ENCODE measurements at places on chromosomes 4 and X.
A peak's percentile ranks its signal among the peaks of the same experiment; 100 is the strongest.

DNA sequence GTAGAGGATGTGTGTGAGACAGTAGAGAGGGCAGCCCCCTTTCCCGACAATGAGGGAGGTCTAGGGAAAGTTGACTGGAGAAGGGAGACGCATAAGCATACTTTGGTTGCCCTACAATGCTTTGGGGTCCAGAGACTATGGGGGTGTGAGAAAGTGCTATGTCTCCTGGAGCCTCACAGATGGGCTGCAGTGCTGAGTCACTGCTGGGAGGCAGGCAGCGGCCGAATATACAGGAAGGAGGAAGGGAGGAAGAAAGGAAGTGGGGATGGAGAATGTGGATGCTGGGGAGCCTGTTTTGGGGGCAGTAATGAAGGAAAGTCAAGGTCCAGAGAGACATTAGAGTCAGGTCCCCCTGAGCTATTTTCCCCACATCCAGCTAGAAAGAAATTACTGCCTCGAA is 12.7 kb downstream of the DRP2 start:
- H3K4me1 ChIP-seq = no peaks in the 10 kb centered on the region
- H3K4me3 ChIP-seq = no peak overlapping the region
- H3K27ac ChIP-seq = no peak overlapping the region
- no peak for DNase-seq
- H3K27me3 ChIP-seq = no peaks in the 10 kb centered on the region

- peaks cover 39% of the 10 kb centered on the region for H3K36me3 ChIP-seq
- no peaks in the 10 kb centered on the region for H3K27me3 ChIP-seq
- no peak overlapping the region for H3K4me3 ChIP-seq
- no peak overlapping the region for H3K27ac ChIP-seq
Observed at GRCh38 chr4:7871356-7871755, 68.3 kb downstream of the AFAP1 start.

DNA sequence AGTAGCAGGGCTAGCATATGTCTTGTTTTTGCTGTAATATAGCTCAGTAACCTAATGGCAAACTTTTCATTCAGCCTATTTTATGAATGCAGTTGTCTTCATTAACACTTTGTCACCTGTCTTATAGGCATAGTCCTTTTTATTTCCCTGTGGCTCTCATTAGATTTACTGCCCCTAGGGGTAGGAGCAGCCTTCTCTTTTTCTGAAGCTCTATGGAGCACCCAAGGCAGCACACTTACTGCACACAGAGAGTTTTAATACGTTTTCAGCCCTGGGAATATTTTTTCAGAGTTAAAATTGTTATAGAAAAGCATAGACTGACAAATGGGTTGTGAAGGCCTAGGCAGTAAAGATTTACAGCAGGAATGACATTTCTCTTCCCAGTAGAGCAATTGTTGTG is 406.8 kb downstream of the TMA16 start:
- no peaks in the 10 kb centered on the region for H3K36me3 ChIP-seq
- no peak overlapping the region for H3K27ac ChIP-seq
- H3K4me3 ChIP-seq = no peak overlapping the region
- H3K4me1 ChIP-seq = no peaks in the 10 kb centered on the region
- no peak for DNase-seq

DNA sequence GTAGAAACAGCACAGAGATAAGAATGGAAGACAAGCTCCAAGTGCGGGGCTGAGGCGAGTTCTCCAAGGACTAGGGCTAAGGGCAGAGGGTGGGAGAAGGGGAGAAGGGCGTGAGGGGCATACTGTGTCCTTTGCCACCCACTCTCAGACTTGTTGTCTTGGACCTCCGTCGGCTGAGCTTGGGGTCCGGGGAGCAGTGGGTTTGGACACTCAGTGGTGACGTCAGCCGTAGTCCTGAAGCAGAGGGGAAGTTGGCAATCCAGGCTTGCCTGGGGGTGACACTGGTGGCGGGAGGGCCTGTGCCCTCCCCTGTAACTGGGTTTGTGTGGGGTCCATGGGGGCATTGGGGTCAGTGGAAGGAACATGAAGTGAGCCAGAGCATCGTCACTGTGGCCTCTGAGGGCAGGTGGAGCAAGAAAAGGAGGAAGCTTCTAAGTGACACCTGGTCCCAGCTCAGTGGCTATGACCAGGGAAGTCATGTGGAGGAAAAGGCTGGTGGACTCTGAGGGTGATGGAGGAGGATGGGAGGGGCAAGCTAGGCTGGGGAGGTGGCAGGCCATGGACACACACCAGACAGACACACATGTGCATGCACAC is 17.6 kb downstream of the CD99 start:
- H3K27me3 ChIP-seq = no peaks in the 10 kb centered on the region
- no peak overlapping the region for H3K4me3 ChIP-seq
- DNase-seq = no peak
- H3K36me3 ChIP-seq = peaks cover 31% of the 10 kb centered on the region
- H3K4me1 ChIP-seq = peaks cover 9% of the 10 kb centered on the region

GRCh38 chr4:98648602-98649001 is 9.8 kb downstream of the TSPAN5 start:
- H3K27ac ChIP-seq = no peak overlapping the region
- no peaks in the 10 kb centered on the region for H3K4me1 ChIP-seq
- no peak overlapping the region for H3K4me3 ChIP-seq
- no peak for DNase-seq
- no peaks in the 10 kb centered on the region for H3K27me3 ChIP-seq
- no peaks in the 10 kb centered on the region for H3K36me3 ChIP-seq

GRCh38 chrX:17836830-17837229 is 24.3 kb downstream of the RAI2 start:
- H3K4me1 ChIP-seq = no peaks in the 10 kb centered on the region
- H3K27ac ChIP-seq = no peak overlapping the region
- H3K27me3 ChIP-seq = no peaks in the 10 kb centered on the region
- no peak overlapping the region for H3K4me3 ChIP-seq
- no peaks in the 10 kb centered on the region for H3K36me3 ChIP-seq

- no peak overlapping the region for H3K4me3 ChIP-seq
- no peaks in the 10 kb centered on the region for H3K27me3 ChIP-seq
- DNase-seq = no peak
- no peak overlapping the region for H3K27ac ChIP-seq
Observed at GRCh38 chrX:151821226-151821625, 86.7 kb downstream of the CNGA2 start.

DNA sequence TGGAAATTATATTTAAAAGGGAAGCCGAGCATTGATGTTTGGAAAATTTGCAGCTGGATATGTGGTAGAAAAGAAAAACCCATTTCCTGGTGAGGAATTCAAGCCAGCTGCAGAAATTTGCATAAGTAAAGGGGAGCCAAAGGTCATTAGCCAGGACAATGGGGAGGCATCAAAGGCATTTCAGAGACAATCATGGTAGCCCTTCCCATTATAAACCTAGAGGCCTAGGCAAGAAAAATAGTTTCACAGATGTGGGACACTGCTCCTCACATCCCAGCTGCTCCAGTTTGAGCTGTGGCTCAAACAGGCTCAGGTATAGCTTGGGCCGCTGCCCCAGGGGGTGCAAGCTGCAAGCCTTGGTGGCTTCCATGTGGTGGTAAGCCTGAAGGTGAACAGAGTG is 35.8 kb downstream of the NAP1L3 start:
- H3K4me1 ChIP-seq = no peaks in the 10 kb centered on the region
- no peaks in the 10 kb centered on the region for H3K27me3 ChIP-seq
- DNase-seq = no peak
- H3K27ac ChIP-seq = no peak overlapping the region

- H3K4me1 ChIP-seq = no peaks in the 10 kb centered on the region
- H3K27ac ChIP-seq = no peak overlapping the region
- no peaks in the 10 kb centered on the region for H3K36me3 ChIP-seq
- H3K4me3 ChIP-seq = no peak overlapping the region
- DNase-seq = no peak
Observed at GRCh38 chr4:189870511-189871234, 70.0 kb upstream of the FRG1 start.

GRCh38 chrX:74284391-74284952 is 19.5 kb upstream of the ZCCHC13 start:
- H3K4me3 ChIP-seq = no peak overlapping the region
- H3K36me3 ChIP-seq = peaks cover 80% of the 10 kb centered on the region
- H3K4me1 ChIP-seq = peaks cover 3% of the 10 kb centered on the region
- DNase-seq = no peak
- no peak overlapping the region for H3K27ac ChIP-seq
- H3K27me3 ChIP-seq = no peaks in the 10 kb centered on the region

DNA sequence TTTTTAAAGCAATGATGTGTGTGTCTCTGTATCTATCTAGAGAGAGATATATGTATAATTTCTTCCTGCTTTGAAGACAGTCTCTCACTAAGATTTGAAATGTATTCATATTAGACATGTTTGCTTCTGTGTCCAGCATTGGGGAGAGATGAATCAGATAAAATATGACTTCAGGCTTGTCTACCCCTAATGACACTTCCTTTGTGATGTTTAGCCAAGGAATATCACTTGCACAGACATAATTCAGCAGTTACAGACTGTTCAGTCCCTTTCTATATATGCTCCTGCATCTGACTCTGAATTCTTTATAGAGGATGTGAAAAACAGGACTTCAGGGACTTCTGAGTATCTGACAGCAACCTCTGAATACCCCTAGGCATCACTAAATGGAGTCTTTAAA is 158.4 kb downstream of the DCLK2 start:
- no peaks in the 10 kb centered on the region for H3K4me1 ChIP-seq
- no peak overlapping the region for H3K4me3 ChIP-seq
- no peak for DNase-seq

DNA sequence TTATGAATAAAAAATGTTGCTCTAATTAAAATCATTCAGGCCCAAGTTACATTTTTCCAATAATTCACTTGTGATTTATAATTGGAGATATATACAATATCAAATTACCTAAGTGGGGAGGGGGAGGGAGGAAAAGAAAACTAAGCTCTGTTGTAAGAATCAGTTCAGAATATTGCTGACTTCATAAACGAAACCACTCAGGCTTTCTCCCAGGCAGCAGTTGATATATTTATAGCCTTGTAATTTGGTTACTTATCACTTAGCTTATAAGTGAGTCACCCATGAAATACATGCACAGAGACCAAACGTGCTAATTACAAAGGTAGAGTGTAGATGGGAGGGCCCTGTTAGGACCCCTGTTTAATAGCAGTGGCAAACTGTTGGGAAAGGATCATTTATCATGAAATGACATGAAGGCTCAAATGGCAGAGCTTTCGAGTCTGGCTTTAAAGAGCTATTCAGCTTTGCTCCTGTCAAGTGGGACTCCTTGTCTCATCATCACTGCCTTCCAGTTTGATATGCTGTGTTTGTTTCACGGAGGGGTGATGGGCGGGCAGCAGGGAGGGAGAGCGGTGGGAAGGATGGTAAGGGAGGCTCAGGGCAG is 105.6 kb upstream of the PGRMC2 start:
- no peaks in the 10 kb centered on the region for H3K27me3 ChIP-seq
- no peak overlapping the region for H3K4me3 ChIP-seq
- H3K27ac ChIP-seq = no peak overlapping the region
- peaks cover 6% of the 10 kb centered on the region for H3K4me1 ChIP-seq

GRCh38 chr4:25144870-25145481 is 15.3 kb downstream of the SEPSECS start:
- DNase-seq = no peak
- H3K4me3 ChIP-seq = no peak overlapping the region

- H3K4me1 ChIP-seq = peaks cover 5% of the 10 kb centered on the region
- H3K27ac ChIP-seq = no peak overlapping the region
- no peak overlapping the region for H3K4me3 ChIP-seq
Observed at GRCh38 chr4:98564852-98565251, 93.6 kb downstream of the TSPAN5 start.

- no peaks in the 10 kb centered on the region for H3K4me1 ChIP-seq
- H3K4me3 ChIP-seq = no peak overlapping the region
- peaks cover 100% of the 10 kb centered on the region for H3K27me3 ChIP-seq
- no peak overlapping the region for H3K27ac ChIP-seq
- H3K36me3 ChIP-seq = no peaks in the 10 kb centered on the region
- DNase-seq = peak; percentile 83
Observed at GRCh38 chr4:154490234-154490582, 1.4 kb downstream of the DCHS2 start.

- H3K36me3 ChIP-seq = no peaks in the 10 kb centered on the region
- peak; percentile 88 for DNase-seq
- H3K27ac ChIP-seq = no peak overlapping the region
- no peak overlapping the region for H3K4me3 ChIP-seq
- no peaks in the 10 kb centered on the region for H3K4me1 ChIP-seq
Observed at GRCh38 chr4:77994194-77994721, 62.9 kb upstream of the FRAS1 start.

- H3K27ac ChIP-seq = no peak overlapping the region
- H3K36me3 ChIP-seq = no peaks in the 10 kb centered on the region
- DNase-seq = no peak
- H3K4me1 ChIP-seq = no peaks in the 10 kb centered on the region
- H3K27me3 ChIP-seq = no peaks in the 10 kb centered on the region
Observed at GRCh38 chr4:110869862-110870572, 247.1 kb upstream of the PITX2 start.
